Posterior vena cava (tissue), 2 donors: ENCODE measurements at places on chromosomes 16 and 17.

DNA sequence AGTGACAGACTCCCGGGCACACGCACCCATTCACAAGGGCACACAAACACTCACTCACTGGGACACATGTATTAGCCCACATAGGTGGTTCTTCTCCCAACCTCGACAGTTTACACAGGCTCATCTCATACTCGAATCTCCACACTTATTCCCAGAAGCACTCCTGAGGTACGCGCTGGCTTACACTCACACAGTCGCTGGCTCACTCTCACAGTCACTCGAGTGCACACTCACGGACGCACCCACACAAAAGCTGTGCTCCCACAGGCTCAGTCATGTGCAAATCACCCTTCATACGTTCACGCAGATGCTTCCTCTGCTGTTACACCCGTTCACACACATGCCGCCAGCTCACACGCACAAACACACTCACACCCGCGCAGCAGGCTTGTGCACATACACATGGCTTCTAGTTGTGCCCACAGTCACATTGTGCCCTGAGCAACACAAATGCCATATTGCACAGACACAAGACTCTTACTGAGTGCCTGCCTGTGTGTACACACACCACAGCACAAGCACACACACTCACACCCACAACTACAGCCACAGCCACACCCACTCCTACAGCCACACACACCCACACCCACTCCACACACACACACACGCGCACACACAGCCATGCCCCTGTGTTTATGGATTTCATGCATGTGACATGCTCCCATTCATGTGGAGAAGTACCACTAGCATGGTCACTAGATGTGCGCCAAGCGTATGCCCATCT lies 8.4 kb upstream of the PRR29 start:
- DNase-seq, result peak; percentile 31

GRCh38 chr17:29648005-29648404 lies 25.3 kb upstream of the CORO6 start:
- no peak for DNase-seq

DNA sequence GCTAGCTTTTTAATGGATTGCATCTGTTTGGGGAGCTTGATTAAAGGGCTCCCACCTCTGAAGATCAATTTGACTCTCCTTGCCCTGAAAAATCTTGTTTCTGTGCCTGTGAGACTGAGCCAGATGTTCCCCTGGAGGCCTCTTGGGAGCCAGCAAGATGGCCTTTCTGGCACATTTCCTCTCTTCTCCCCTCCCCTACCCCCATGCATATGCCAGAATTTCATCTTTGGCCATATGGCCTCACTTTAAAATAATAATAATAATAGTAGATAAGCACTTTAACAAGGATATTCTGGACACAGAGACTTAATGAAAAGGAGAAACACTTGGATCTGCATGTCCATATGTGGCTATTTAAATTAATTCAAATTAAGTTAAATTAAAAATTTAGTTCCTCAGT lies 144.1 kb upstream of the CES5A start:
- DNase-seq, result no peak

GRCh38 chr16:9798474-9798873 lies 383.8 kb downstream of the GRIN2A start:
- no peak for DNase-seq
